ENCODE measurements at places on chromosomes 12 and 14. TPM values are rescaled to one million over a fixed set of nuclear protein-coding genes. Genes with fewer than 3 reads are reported as not detected.

GRCh38 chr12:12724421-12725085, 7.4 kb downstream of the CDKN1B start:
- no peak for DNase-seq

DNA sequence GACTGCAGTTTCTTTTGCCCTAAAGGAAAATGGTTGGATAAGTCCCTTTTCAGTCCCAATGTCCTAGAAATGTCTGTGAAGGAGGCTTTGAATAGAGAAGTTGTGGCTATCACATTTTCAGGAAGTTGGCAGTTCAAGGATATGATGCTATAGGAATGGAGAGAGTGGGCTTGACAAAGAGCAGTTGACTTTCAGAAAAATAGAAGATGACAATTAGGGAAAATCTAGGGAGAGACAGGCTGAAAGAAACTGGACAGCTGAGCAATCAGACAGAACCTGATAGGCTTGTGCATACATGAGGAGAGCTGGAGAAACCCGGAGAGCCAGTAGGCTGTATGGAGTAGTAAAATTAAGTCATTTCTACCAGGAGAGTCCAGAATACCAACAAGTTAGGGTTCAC, 50.5 kb downstream of the LMNTD1 start:
- no peak for DNase-seq

- DNase-seq = no peak
Measured at GRCh38 chr14:68297039-68297438, 477.5 kb downstream of the RAD51B start.

DNA sequence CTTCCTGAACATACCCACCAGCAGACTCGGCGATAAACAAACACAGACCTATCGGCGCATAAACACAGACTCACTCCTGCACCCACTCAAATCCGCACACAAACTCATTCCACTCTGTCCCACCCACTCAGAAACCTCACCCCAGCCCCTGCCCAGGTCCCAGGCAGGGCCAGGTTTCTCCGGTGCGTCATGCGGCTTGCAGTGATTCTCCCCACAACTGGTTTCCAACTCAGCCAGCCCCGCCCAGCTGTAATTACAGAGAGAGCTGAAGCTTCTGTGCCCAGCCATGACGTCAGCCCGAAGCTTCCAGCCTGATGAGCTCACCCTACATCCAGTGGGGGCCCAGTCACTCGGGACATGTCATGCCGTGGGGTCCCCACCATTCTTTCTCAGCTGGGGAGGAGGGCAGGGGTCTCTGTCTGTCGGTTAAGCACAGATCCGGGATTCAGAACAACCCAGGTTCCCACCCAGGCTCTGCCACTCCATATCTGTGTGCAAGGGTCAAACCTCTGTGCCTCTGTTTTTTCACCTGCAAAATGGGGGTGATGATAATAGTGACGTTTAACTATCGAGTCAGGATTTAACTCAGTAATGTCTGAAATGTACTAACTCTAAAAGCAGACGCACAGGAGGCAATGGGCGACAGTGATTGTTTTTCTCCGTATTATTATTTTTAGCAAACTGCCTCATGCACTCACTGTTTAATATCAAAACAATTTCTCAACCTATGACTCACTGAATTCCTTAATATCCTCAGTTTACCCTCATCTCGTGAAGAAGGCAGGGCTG, 2.3 kb upstream of the HSPB8 start:
- DNase-seq = no peak

GRCh38 chr12:126247936-126248335, 1182.7 kb downstream of the AACS start:
- DNase-seq = no peak

- DNase-seq = no peak
Measured at GRCh38 chr14:50521912-50522341, 10.4 kb downstream of the MAP4K5 start.

DNA sequence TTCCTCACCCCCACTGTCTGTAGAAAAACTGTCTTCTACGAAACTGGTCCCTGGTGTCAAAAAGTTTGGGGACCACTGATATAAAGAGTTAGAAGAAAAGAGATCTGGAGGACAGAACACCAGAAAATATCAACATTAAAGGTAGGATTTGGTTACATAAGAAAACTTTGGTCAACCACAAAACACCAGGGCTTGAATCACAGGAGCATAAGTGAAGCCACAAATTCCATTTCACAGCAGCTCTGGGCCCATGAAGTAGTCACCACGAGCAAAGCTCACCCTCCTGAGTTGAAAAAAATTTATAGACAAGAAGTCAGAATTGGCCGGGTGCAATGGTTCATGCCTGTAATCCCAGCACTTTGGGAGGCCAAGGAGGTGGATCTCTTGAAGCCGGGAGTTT, 19.4 kb downstream of the RALGAPA1 start:
- peak; percentile 20 for DNase-seq

GRCh38 chr14:92108345-92109254, 2.2 kb upstream of the ATXN3 start:
- DNase-seq = no peak

- DNase-seq = no peak
Measured at GRCh38 chr14:95559203-95559602, 24.4 kb downstream of the GLRX5 start.

DNA sequence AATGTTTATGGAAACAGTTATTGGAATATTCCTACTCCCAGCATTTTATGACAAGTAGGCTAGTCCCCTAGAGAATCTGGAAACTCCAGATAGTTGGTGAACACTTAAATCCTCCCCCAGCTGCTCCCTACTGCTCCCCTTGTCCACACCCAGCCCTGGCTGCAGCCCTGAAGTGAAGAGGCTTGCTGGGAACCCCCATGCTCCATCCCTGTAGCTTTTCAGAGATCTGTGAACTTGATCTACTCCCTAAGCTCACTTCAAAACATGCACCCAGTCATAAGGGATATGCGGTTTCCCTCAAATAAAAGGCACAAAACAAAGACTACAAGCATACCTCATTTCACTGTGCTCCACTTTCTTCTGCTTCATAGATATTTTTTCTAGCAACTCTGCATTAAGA, 33.2 kb downstream of the EGLN3 start:
- DNase-seq = no peak

Gene GARIN6
- total RNA-seq = not detected

Gene DAO
- not detected for total RNA-seq

Gene CISTR
- not detected for total RNA-seq

Gene MYH6
- not detected for total RNA-seq

Gene SDR9C7
- not detected for total RNA-seq

Gene DHH
- 1.0 TPM for total RNA-seq

Gene RTRAF
- 179 TPM for total RNA-seq

Gene SERPINA10
- total RNA-seq = not detected

Gene ADAM21
- total RNA-seq = not detected

Gene FAM181A
- not detected for total RNA-seq

Gene TEX22
- total RNA-seq = 2.0 TPM
